ENCODE measurements at places on chromosomes 1 and 21.

DNA sequence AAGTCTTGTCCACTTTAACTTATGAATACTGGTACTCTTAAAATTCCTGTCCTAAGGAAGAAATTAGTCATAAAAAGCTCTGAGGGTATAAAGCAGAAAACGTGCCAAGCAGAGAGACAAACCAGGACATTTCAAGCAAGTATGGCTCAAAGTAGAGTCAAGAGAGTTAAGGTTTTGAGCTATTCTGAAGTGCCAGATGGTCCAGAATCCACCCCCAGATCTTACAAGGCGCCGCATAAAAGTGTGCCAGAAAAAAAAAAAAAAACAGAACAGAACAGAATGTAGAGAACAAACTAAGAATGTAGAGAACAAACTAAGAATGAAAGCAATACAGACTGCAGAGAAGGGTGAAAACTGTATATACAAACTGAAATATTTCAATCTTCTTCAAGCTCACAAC is 12.5 kb downstream of the EPS15 start:
- no peak for DNase-seq

GRCh38 chr21:15446223-15446622 is 283.6 kb upstream of the USP25 start:
- no peak for DNase-seq

DNA sequence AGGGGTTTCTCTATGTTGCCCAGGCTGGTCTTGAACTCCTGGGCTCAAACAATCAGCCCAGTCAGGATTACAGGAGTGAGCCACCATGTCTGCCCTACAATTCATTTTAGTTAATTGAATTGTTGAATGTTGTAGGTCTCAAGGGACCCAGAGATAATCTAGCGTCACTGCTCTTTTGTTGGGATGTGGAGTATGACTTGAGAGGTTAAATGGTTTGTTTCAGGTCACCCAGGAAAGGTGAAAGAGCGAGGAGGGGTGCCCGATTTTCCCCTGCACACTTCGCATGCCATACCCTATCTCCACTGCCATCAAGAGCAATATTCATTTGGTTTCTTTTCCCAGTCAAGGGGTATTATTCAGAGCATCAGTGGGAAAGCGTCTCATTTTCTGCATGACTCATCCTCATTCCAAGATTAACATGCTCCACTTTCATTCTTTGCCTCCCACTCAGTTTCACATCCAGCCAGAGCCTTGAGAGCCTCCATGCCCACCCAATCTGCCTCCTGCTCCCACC is 13.1 kb upstream of the SLC30A1 start:
- DNase-seq: no peak

DNA sequence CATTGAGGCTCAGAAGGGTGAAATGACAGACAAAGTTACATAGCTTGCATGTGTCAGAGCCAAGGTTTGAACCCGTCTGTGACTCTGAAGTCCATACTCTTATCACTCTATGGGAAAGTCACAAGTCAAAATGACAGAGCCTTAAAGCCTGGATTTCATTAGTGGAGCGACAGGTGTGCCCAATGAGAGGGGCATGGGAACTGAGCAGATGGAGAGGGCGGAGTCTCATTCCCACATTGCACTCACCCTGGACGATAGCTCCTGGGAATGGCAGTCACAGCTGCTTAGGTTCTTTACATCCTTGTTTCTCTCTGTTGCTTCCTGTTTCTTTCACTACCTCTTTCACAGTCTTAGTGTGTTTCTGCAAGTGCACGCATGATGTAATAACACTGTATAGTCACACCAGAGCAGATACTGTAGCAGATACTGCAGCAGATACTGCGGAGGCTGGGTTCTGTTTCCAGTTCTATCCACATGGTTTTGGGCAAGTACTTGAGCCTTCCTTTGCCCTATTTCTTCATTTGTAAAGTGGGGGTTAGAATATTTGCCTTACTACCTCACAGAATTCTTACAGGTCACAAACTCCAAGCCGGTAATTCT is 127.2 kb downstream of the ZSCAN20 start:
- DNase-seq: no peak

DNA sequence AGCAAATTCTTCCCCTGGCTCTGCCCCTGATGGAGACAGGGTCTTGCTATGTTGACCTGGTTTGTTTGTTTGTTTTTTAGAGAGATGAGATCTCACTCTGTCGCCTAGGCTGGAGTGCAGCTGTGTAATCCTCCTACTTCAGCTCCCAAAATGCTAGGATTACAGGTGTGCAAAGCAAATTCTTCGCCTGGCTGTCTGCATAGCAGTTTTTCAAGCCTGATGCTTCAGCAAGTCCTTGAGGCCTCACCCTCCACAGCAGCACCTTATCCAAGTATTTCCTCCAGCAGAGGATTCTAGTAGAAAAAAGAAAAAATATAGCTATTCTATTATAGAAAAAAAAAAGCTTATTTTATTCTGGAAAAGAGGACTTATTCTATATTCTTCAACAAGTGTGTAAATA is 15.1 kb upstream of the RPL5 start:
- no peak for DNase-seq

- no peak for DNase-seq
Observed at GRCh38 chr1:15096293-15096692, 57.3 kb upstream of the TMEM51 start.

- DNase-seq: no peak
Observed at GRCh38 chr1:93768380-93768863, 86.8 kb upstream of the BCAR3 start.

GRCh38 chr21:32001390-32001789 is 128.6 kb downstream of the HUNK start:
- DNase-seq: no peak
